NCI-H524 (cell line): ENCODE measurements at places on chromosomes 6 and 20.

GRCh38 chr20:1952737-1953530 lies 40.9 kb downstream of the PDYN start:
- DNase-seq = no peak

- DNase-seq = no peak
Observed at GRCh38 chr6:41976794-41977484, 35.3 kb upstream of the CCND3 start.

GRCh38 chr6:150486048-150486447 lies 113.6 kb upstream of the PLEKHG1 start:
- DNase-seq = no peak

DNA sequence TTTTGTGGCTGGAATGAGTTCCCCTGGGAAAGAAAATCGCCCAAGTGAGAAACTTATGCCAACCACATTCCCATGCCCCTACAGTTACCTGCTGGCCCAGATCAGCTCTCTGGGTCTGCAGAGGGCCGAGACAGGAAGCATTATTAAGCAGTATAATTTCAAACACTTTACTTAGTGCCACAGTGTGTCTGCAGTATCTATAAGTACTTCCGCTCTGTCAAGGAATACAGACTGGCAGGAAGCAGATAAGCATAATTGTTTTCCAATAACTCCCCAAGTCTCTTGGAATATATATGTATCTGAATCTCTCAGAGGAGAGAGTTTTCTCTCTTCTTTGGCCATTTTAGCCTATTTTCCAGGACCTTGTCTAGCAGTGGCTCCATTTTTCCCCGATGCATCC lies 24.9 kb downstream of the SAYSD1 start:
- no peak for DNase-seq

GRCh38 chr20:62702895-62703852 lies 5.5 kb upstream of the NTSR1 start:
- peak; percentile 92 for DNase-seq

DNA sequence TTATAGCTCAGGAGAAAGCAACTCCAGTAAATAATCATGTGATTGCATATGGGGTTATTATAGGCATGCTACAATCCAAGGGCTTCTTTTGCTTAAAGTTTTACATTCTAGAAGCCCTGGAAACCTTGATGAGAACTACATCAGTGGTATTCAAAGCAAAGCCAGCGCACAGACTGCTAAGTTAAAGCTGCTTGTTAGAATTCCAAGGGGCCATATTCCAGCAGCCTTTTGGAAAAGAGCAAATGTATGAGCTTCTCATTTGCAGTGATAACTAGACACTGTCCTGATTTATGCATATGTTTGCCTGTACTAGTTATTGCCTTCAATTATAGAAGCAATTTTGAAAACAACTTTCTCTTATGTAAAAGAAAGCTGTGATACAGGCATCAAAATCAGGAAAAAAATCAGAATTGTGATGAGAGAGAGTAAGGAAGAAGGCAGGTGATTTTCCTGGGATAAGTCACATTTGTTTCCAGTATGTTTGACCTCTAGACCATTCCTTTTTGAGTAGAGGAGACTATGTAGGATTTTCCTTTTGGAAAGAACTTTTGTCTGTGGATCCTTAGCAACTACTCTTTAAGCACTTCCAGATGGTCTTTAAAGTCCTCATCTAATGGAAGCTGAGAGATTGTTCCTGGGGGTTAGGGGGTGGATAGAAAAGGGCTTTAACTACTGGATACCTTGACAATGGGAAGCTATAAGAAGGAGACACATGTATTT lies 159.2 kb downstream of the PLCB4 start:
- no peak for DNase-seq

DNA sequence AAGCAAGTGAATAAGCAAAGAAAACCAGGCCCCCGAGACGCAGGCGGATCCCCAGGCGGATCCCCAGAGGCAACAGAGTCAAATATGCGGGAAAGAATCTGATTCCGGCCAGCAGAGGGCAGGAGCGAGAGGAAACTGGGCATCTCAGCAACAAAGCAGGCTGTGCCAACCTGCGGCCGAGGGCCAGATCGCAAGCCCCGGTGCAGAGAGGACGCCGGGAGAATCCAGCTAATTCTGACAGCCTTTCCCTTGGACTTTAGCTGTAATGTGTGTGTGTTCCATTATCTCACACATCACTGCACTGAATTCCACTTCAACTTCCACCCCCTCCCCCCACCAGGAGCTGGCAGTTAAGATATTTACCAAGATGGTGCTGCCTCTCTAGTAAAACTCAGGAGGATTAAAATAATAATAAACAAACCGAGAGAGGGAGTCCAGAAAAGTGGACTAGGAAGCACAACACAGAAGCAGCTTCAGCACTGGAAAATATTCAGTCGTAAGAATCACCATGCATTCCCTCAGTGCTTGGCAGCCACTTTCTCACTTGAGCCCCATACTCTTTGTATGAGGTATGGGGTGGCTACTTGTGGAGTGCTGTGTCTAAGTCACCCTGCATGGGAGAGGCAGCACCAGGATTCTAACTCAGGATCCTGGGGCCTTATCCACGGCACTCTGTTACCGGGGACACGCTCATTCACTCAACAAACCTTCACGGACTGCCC lies 66.2 kb upstream of the SNX9 start:
- peak; percentile 87 for DNase-seq

DNA sequence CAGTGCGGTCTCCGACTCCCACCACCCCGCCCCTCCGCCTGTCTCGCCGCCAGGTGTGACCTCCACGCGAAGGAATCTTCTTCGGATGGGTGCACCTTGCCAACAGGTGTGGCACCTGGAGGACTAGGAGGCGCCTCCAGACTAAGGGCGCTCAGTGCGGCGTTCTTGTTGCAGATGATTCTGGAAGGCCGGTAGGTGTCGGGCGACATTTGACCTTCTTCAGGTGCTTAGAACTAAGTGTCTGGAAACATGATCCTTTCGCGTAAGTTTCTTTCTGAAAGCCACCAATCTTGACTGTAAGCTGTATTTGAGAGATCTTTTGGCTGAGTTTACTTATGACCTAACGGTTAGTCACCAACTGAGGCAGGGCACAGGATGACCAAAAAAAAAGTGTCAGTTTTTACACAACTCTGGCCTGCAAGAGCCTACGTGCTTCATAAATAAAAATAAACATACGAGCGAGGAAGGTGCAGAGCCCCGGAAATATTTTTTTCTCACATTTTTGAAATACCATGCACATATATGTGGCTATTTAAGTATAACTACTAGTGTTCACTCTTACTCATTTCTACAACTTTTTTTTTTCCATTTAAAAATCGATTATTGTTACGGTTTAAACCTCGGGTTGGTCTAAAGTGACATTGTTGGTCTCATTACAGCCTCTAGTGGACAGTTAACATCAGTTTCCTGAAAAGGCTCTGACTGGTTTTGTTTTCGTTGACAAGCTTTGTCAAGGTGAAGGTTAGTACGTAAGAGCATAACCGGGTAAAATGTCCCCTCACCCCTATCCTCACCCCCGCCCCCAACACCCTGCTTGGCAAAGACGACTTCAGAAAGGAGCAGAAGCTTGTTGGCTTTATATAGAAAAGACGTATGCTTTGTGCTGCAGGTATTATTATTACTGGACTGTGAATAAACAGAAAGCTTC lies 1.6 kb upstream of the ATXN1 start:
- peak; percentile 63 for DNase-seq

- DNase-seq = no peak
Observed at GRCh38 chr20:53826597-53827291, 233.1 kb upstream of the ZNF217 start.
